ENCODE measurements at places on chromosomes 7 and 10.

DNA sequence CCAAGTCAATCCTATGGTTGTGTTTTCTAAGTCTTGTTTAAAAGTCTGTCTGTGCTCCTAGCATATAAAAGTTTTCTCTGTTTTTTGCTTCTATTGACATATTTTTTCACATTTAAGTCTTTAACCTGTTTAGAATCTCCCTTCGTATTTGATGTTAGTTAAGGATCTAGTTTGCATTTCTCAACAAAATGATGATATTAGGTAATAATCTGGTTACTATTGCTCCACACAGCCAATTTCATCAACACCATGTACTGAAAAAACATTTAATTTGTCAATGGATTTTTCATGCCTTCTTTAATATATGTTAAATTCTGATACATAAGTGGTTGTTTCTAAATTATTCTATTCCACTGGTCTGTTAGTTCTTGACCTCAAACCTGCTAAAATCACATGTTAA lies 17.5 kb upstream of the TSGA13 start:
- H3K27me3 ChIP-seq, result peaks cover 20% of the 10 kb centered on the region
- no peak overlapping the region for H3K27ac ChIP-seq
- H3K4me3 ChIP-seq, result no peak overlapping the region
- no peaks in the 10 kb centered on the region for H3K4me1 ChIP-seq
- no peak for DNase-seq

DNA sequence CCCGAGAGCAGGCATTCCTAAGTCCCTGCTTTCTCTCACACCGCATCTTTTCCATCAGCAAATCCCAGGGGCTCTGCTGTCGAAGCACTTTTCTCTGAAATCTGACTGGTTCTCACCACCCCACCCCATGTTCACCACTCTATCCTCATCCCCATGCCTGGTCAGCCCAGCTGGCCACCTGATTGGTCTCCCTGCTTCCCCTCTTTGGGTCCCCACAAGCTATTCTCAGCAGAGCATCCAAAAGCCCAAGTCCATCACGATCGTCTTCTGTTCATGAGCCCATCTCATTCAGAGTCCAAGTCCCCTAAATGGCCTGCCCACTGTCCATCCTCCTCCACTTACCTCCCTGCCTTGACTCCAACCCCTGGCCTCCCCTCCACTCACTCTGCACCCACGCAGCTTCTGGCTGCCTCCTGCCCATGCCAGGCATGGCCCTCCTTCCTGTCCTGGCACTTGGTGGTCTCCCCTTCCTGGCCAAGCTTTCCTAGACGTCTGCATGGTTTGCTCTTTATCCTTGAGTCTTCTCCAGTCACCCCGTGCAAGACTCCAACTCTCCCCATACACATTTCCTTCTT lies 1.6 kb upstream of the PPP2R2D start:
- DNase-seq, result no peak
- H3K27ac ChIP-seq, result no peak overlapping the region
- peaks cover 6% of the 10 kb centered on the region for H3K36me3 ChIP-seq
- peak overlapping the region; percentile 82 for H3K4me3 ChIP-seq

- no peak for DNase-seq
- no peaks in the 10 kb centered on the region for H3K36me3 ChIP-seq
- no peaks in the 10 kb centered on the region for H3K27me3 ChIP-seq
- no peak overlapping the region for H3K27ac ChIP-seq
- no peaks in the 10 kb centered on the region for H3K4me1 ChIP-seq
- no peak overlapping the region for H3K4me3 ChIP-seq
Measured at GRCh38 chr7:113722006-113722405, 196.8 kb downstream of the PPP1R3A start.

GRCh38 chr7:50496569-50496968 lies 46.4 kb upstream of the FIGNL1 start:
- no peak for DNase-seq
- no peaks in the 10 kb centered on the region for H3K36me3 ChIP-seq
- H3K27me3 ChIP-seq, result peaks cover 11% of the 10 kb centered on the region
- H3K4me1 ChIP-seq, result peaks cover 4% of the 10 kb centered on the region
- no peak overlapping the region for H3K4me3 ChIP-seq

- H3K36me3 ChIP-seq, result no peaks in the 10 kb centered on the region
- DNase-seq, result no peak
- H3K4me3 ChIP-seq, result no peak overlapping the region
- no peak overlapping the region for H3K27ac ChIP-seq
Measured at GRCh38 chr10:97089209-97089870, 96.4 kb downstream of the SLIT1 start.
